ENCODE measurements at places on chromosomes 16 and 17. TPM values are rescaled to one million over a fixed set of nuclear protein-coding genes. Genes with fewer than 3 reads are reported as not detected.
A peak's percentile ranks its signal among the peaks of the same experiment; 100 is the strongest.

DNA sequence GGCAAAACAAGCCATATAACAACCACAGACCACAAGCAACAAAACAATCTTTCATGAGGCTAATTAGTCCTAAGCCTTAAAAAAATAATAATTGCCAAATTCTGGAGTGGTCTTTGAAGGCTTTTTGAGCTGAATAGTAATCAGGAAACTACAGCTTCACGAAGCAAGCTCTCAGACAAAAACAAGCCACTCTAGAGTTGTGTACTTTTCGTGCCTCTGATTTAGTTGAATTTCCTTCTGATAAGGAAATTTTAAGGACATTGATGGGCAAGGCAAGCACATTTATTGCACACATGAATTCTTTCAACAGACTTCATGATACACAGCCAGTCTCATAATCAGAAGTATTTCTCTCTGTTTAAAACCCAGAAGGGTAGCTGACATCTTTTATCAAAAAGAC is 130.8 kb upstream of the IRX3 start:
- DNase-seq, result no peak

GRCh38 chr17:34858591-34859565 is 102.4 kb downstream of the CCT6B start:
- DNase-seq, result peak; percentile 2

GRCh38 chr16:10256784-10257641 is 74.8 kb upstream of the GRIN2A start:
- peak; percentile 8 for DNase-seq

DNA sequence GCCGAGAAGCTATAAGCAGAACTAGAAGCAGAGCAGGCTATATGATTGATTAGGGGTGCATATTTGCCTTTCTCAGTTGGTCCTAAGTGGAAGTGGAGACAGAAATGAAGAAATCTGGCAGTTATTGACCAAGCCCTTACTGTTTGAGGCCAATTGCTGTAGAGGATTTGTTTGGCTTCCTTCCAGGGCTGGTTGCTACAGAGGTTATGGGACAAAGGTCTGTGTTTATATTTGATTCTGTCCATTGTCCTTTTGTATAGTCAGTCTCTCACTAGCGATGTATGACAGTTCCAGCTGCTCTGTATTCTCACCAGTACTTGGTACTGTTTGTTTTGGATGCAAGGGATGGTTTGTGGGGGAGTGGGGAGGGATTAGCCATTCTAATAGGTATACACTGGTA is 7.3 kb upstream of the ALOX15 start:
- no peak for DNase-seq

DNA sequence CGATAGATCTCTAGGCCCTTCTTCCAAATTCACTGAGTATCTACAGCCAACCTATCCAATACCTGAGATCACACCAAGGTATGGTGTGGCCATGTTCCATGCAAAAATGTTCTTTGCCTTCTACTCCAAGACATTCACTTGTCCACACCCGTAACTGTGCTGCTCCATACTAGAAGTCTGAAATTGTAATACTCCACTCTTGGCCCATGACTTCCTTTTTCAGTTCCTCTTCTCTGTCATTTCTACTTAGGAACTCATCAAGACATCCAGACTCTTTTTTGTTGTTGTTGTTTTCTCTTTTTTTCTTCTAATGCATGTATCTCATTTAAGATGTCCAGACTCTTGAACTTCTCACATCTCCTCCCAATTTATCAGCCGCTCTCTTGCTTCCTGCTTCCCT is 42.5 kb upstream of the KSR1 start:
- no peak for DNase-seq

- peak; percentile 48 for DNase-seq
These were observed at the start of gene PIGQ for GRCh38 chr16:569445-570254. PIGQ (plus strand) TSS chr16:569968; CDS start chr16:574075, 4,107 bp downstream.

- peak; percentile 21 for DNase-seq
These were observed 42.8 kb upstream of the ZC3H18 start for GRCh38 chr16:88527186-88527936.

DNA sequence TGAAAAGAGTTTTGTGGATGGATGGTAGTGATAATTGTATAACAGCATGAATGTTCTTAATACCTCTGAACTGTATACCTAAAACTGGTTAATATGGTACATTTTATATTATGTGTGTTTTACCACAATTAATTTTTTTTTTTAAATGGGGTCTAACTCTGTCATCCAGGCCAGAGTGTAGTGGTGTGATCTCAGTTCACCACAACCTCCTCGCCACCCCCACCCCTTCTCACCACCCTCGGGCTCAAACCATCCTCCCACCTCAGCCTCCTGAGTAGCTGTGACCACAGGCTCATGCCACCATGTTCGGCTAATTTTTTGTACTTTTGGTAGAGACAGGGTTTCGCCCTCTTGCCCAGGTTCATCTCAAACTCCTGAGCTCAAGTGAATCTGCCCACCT is 123.2 kb downstream of the CDRT15L2 start:
- peak; percentile 0 for DNase-seq

DNA sequence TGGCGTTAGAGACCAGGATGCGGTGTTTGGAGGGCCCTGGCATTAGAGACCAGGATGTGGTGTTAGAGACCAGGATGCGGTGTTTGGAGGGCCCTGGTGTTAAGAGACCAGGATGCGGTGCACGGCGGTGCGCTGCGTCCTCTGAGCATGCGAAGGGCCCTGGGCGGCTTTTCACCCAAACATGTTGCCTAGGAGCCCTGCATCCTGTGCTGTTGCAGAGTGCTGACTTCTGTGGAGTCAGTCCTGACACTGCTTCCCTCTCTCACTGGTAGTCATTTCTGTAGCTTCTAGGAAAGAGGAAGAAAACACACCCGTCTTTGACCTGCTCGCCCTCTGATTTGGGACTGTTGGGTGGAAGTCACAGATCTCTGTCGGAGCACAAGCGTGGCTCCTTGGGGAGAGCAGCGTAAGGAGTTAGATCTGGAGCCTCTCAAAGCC is 141.2 kb downstream of the LAT start:
- no peak for DNase-seq

Gene KRT17
- total RNA-seq, result 92.1 TPM

Gene TVP23C
- total RNA-seq, result 23.7 TPM

Gene FOXJ1
- total RNA-seq, result 0.26 TPM

Gene IRX3
- not detected for total RNA-seq

Gene SLC6A2
- not detected for total RNA-seq

Data from PC-3 (cell line).